ENCODE measurements at places on chromosomes 11 and 22.

DNA sequence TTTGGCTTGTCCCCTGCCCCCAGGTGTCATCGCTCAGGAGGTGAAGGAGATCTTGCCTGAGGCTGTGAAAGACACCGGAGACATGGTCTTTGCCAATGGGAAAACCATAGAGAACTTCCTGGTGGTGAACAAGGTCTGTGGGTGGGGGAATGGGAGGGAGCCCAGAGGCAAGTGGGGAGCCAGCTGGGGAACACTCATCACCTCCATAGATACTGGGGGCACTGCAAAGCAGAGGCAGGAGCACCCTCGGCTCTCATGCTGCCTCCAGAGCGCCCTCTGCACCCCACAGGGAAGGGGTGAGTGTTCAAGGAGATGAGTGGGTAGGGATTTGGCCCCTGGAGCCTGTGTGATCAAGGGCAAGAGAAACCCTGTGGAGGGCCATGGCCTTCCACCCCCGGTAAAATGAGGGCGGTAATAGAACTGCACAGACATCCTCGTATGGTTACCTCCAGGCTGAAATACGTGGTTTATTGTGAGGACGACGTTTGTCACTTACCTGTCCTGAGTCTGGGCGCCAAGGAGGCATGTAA, 14.0 kb downstream of the TMEM258 start:
- DNase-seq = no peak

GRCh38 chr11:72441752-72442207, 7.4 kb upstream of the CLPB start:
- DNase-seq = no peak

DNA sequence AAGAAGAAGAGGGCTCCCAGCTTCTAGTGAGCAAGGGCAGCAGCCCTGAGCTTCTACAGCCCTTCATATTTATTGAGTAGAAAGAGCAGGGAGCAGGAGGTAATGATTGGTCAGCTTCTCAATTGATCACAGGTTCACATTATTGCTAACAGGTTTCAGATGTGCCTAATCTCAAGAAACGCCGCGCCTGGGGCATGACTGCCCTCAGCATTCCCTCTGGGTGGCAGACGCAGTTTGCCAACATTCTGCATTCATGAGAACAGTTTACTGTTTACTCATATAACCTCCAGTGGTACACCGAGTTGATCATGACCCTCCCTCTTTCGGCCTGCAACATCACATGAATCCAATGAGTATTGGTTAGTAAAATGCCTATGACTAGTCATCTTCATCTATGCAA, 4.7 kb upstream of the ZNF74 start:
- no peak for DNase-seq

DNA sequence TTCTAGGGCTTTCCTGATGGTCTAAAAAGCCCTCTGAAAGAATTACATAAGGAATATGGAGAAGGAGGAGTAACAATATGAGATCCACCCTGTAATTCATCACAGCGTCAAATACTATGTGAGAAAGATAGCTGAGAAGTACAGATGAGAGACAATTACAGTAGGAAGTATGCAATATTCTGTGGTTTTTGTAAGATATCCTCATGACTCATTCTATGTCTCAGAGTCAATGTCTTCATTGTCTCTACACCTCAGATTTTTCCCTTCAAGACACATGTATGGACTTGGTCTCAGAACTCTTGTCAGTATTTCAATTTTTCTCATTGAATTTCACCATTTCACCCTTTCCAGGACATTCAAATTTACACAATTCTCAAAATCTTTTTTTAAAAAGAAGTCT, 343.3 kb upstream of the CTSC start:
- no peak for DNase-seq
